ENCODE measurements at places on chromosomes 5 and 9. TPM values are rescaled to one million over a fixed set of nuclear protein-coding genes. Genes with fewer than 3 reads are reported as not detected.

The TAF11L10 gene
- polyA plus RNA-seq: not detected

GRCh38 chr5:55973296-55973695 is 21.5 kb downstream of the IL6ST start:
- H3K4me1 ChIP-seq: peaks cover 3% of the 10 kb centered on the region
- H3K27ac ChIP-seq: peak overlapping the region; percentile 20
- no peaks in the 10 kb centered on the region for H3K27me3 ChIP-seq
- H3K4me3 ChIP-seq: no peak overlapping the region
- DNase-seq: no peak
- no peaks in the 10 kb centered on the region for H3K36me3 ChIP-seq

The TAF11L11 gene
- not detected for polyA plus RNA-seq

The TNC gene
- 24.6 TPM for polyA plus RNA-seq

DNA sequence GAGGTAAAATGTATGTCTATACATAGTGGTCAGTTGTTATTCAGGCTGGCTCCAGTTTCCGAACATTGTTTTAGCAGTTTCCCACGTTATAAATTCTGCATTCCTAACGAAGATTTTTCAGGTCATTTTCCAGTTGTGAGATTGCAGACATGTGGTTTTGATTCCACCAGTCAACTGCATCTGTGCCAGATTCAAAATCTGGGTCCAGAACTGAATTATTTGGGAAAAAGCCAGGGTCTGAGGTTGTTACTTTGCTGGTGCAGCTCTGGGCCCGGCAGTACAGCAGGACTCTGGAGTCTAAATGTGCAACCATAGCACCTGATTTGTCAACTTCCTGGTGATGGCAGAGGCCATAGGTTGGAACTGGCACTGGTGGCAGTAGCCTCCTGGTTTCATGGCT is 105.7 kb upstream of the MEGF10 start:
- H3K27me3 ChIP-seq: no peaks in the 10 kb centered on the region
- no peak for DNase-seq
- no peaks in the 10 kb centered on the region for H3K4me1 ChIP-seq
- H3K36me3 ChIP-seq: no peaks in the 10 kb centered on the region
- H3K4me3 ChIP-seq: no peak overlapping the region
- no peak overlapping the region for H3K27ac ChIP-seq

The INSYN2B gene
- not detected for polyA plus RNA-seq

The LRRC70 gene
- polyA plus RNA-seq: 0.30 TPM

The TMEM215 gene
- not detected for polyA plus RNA-seq

DNA sequence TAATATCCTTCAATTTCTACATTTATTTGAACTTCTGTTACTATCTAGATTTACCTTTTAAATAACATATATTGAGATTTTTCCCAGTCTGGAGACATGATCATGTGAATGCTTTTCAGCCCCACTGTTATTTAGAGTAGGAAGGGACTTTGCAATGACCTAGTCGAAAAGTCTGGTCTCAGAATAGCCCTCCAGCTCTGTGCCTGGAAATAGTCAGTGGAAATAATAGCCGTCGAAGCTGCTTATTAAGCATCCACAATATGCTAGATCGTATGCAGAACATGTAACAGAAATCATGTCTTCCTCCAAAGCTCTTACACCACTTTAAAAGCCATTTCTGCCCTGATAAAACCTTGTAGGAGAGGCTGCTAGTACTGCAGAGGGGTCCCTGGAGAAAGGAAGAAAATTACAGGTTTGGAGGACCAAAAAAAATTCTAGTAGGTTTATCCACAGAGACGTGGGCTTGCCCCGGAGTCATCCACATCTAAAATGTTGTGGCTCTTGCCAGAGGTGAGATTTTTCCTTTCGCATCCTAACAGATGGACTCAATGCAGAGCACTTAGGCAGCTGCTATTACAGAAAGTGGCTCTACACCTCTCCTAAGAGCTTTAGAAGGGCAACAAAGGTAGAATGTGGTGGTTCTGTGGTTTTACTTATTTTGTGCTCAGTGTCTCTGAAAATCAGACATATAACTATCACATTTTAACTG is 2.5 kb upstream of the FGF1 start:
- no peak overlapping the region for H3K27ac ChIP-seq
- no peaks in the 10 kb centered on the region for H3K27me3 ChIP-seq
- DNase-seq: no peak
- no peaks in the 10 kb centered on the region for H3K36me3 ChIP-seq

The PDGFRB gene
- polyA plus RNA-seq: 55.2 TPM

- no peak overlapping the region for H3K27ac ChIP-seq
- H3K4me1 ChIP-seq: peaks cover 6% of the 10 kb centered on the region
- no peaks in the 10 kb centered on the region for H3K36me3 ChIP-seq
- H3K4me3 ChIP-seq: no peak overlapping the region
- no peaks in the 10 kb centered on the region for H3K27me3 ChIP-seq
- DNase-seq: no peak
Observed at GRCh38 chr9:95817205-95817604, 58.3 kb upstream of the ERCC6L2 start.

GRCh38 chr5:153767221-153768188 is 271.2 kb downstream of the FAM114A2 start:
- peaks cover 4% of the 10 kb centered on the region for H3K27me3 ChIP-seq
- H3K36me3 ChIP-seq: no peaks in the 10 kb centered on the region
- no peak for DNase-seq
- H3K4me1 ChIP-seq: no peaks in the 10 kb centered on the region

DNA sequence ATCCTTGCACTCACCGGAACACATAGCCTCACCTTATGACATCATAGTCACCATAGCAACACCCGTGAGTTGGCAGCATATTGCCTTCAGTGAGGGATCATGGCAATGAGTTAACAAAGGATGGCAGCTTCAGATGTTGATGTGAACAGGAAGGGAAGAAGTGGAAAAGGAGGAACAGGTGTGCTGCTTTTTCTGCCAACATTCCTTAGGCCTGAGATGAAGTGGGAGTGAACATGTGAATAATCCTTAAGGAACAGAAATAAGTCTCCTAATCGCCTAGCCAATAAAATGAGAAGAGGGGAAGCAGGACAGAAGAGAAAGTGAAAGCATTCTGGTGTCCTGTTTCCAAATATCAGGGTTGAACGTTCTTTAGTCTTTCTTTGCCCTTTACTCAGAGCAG is 360.0 kb downstream of the BRINP1 start:
- no peaks in the 10 kb centered on the region for H3K4me1 ChIP-seq
- H3K27ac ChIP-seq: no peak overlapping the region
- DNase-seq: no peak
- no peak overlapping the region for H3K4me3 ChIP-seq

DNA sequence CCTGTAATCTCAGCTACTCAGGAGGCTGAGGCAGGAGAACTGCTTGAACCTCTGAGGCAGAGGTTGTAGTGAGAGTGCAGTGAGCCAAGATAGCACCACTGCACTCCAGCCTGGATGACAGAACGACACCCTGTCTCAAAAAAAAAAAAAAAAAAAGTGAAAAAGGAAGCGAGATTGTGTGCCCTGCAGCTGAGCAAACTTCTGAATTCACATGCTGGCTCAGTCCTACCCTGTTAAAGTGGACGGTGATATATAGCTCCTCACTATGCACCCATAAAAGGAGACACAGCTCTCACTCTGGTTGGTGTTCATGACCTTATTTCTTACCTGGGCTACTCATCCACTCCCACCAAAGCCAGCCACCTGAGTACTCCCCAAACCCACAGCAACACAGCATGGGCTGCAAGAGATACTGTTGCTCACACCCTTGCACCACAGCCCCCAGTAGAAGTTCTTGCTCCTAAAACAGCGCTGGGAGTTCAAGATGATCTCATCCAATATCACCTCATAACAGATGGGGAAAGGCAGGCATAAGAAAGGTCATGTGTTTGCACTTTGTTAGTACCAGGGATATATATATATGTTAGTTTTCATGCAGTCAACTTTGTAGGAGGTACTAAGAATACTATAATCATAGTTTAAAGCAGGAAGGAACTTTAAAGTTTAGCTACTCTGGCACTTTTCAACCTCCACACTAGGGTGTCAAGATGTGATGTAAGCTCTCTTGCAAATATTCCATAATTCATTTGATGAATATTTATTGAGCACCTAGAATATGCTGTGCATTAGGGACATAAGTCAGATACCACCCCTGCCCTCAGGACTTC is 4.0 kb downstream of the TTLL11 start:
- peaks cover 2% of the 10 kb centered on the region for H3K27me3 ChIP-seq
- H3K27ac ChIP-seq: no peak overlapping the region
- H3K4me1 ChIP-seq: peaks cover 8% of the 10 kb centered on the region
- H3K36me3 ChIP-seq: no peaks in the 10 kb centered on the region
- DNase-seq: no peak

DNA sequence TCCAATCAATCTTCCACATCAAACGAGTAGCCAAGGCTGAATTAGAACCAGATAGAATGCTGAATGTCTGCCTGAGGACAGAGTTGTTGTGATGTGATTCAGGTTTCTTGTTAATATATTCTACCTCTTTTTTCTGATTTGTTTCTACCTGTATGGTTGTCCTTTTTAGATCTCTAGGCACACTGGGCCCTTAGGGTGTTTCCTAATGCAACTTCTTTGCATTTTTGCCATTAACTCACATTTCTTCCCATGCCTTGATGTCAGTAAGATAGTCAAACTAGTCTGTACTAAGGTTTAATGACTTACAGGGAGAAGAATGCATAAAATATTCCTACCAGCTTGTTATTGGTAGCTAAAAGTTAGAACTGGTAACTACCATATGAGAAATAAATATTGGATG is 413.6 kb downstream of the CCDC171 start:
- DNase-seq: no peak
- H3K27ac ChIP-seq: no peak overlapping the region
- H3K36me3 ChIP-seq: no peaks in the 10 kb centered on the region
- H3K4me3 ChIP-seq: no peak overlapping the region
- H3K27me3 ChIP-seq: no peaks in the 10 kb centered on the region

DNA sequence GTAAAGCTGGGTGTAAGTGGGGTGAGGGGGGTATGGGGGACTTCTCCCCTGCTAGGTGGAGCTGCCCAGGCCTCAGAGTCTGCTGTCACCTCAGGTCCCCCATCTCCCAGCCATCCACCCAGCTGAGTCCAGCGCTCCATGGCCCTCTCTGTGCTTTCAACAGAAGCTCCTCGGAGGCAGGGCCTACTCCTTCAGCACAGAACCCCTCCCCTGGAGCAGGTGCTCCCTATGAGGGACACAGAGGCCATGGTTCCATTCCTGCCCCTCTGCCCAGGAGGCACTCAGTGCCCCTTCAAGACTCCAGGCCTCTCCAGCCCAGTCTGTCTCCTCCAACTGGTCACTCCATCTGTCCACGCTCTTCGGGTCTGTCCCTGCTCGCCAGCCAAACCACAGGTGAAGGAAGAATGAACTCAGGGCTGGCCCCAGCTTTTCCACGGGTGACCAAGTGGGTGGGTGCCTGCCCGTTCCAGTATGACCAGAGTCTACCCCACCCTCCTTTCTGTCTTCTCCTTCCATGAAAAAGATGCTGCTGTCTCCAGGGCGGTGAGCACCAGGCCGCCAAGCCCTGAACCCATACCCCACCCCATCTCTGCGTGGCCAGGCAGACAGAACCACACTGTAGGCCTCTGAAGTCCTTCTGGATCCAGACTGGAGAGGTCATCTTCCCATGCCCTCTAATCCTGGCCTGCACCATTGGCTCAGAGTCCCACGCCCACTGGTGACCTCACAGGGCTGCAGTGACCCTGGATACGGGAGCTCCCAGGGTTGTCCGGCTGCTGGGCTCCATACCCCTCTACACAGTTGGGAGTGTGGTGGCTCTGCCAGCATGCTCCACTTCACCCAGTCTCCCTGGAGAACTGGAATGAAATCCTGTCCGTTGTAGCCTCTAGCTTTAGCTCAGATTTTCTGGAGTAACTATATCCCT is 11.9 kb downstream of the GBGT1 start:
- no peak for DNase-seq
- peaks cover 13% of the 10 kb centered on the region for H3K4me1 ChIP-seq
- no peak overlapping the region for H3K27ac ChIP-seq
- H3K4me3 ChIP-seq: no peak overlapping the region
- no peaks in the 10 kb centered on the region for H3K27me3 ChIP-seq

The ENTPD2 gene
- polyA plus RNA-seq: 1.1 TPM

The ABCA1 gene
- 11.9 TPM for polyA plus RNA-seq

GRCh38 chr5:72394688-72395087 is 74.5 kb downstream of the PTCD2 start:
- no peak overlapping the region for H3K27ac ChIP-seq
- no peaks in the 10 kb centered on the region for H3K36me3 ChIP-seq
- DNase-seq: peak; percentile 26
- no peaks in the 10 kb centered on the region for H3K4me1 ChIP-seq
- H3K27me3 ChIP-seq: no peaks in the 10 kb centered on the region

DNA sequence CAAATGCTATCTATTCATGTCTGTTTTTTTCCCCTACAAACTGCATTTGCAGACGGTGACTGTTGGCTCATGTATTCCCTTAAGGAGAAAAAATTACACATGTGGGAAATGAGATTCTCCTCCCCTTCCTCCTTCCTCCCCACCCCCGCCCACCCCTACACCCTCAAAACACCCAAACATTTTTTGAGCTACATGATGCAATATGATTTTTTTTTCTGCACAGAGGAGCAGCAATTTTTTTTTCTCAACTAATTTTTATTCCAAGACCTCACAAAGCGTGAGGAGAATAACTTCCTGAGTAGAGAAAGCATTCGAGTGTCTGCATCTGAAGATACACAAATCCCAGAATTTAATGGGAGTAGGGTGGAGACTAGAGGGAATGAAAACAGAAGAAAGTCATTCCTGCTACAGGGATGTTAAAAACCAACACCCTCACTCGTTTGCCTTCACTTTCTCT is 118.1 kb downstream of the PRDM6 start:
- peak; percentile 24 for DNase-seq
- H3K4me3 ChIP-seq: no peak overlapping the region
- no peaks in the 10 kb centered on the region for H3K27me3 ChIP-seq
- H3K4me1 ChIP-seq: peaks cover 27% of the 10 kb centered on the region
- peak overlapping the region; percentile 78 for H3K27ac ChIP-seq
- no peaks in the 10 kb centered on the region for H3K36me3 ChIP-seq

DNA sequence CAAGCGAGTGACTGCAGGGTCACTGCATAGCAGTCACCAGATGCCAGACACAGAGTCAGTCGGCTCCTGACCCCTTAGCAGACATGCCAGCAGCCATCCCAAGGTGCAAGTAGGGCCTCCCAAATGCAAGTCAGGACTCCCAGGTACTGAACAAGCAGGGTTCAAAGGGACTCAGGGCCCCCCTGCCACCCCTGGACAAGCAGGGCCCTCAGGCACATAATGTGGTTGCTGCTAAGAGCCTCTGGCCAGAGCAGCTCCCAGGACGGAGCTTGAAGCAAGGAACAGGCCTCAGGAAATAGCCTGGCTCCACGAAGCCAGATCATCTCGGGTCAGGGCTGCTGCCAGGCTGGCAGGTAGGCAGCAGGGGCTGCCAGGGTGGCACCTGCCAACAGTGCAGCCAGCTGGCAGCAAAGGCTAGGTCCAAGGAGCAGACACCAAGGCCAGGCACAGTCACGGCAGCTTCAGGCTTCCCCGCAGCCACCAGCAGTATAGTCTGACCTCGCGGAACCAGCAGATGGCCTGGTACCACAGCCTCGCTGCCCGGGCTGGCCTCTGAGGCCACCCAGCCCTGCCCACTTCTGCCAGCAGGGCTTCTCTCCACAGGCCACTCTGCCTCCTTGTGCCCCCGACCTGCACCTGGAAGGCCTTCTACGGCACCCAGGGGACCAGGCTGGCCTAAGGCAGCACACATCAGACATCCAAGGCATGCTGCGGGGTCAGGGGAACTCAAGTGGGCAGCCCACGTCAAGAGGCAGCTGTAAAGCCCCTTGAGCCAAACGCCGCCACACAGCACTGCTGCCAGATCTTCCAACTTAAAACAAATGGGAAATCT is 7.4 kb downstream of the EEIG1 start:
- DNase-seq: no peak
- no peak overlapping the region for H3K4me3 ChIP-seq
- peaks cover 100% of the 10 kb centered on the region for H3K4me1 ChIP-seq
- no peaks in the 10 kb centered on the region for H3K27me3 ChIP-seq
- H3K27ac ChIP-seq: peak overlapping the region; percentile 31

GRCh38 chr5:81428446-81428845 is 34.5 kb upstream of the ACOT12 start:
- no peak overlapping the region for H3K27ac ChIP-seq
- H3K4me1 ChIP-seq: peaks cover 14% of the 10 kb centered on the region
- no peaks in the 10 kb centered on the region for H3K27me3 ChIP-seq
- no peak for DNase-seq

The PCDHGA9 gene
- polyA plus RNA-seq: not detected

The TLE4 gene
- 29.6 TPM for polyA plus RNA-seq

Measured in hepatocyte (in vitro differentiated cells).